Mesothelial cell of epicardium (in vitro differentiated cells): ENCODE measurements at places on chromosomes 13 and 19.

DNA sequence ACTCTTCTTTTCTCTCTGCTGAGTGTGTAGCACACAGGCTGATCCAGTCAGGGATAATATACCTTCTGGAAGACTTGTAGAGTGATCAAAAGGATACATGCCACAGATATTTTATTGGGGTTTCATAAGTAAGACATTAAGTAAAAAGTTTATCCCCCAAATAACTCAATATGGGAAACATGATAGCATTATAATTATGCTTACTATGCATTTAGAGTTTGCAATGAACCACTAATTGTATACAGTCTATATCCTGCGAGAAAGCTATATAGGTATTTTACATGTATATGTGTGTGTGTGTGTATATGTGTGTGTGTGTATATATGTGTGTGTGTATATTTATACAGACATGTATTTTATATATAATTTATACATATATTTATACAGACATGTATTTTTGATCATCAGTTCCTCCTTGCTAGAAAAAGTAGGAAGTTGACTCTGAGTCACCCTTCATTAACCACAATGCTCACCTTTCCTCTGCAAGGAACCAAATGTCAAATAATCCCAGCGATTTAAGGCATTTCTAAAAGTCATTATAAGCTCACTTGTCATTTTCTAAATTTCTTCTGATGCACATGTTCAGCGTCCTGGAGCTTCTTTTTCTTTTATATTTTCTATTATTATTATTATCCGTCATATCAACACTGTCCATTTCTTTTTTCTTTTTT, 312.5 kb upstream of the OBI1 start:
- H3K4me3 ChIP-seq = no peak overlapping the region
- no peak for DNase-seq
- peaks cover 31% of the 10 kb centered on the region for H3K27me3 ChIP-seq
- no peak overlapping the region for H3K27ac ChIP-seq
- H3K36me3 ChIP-seq = no peaks in the 10 kb centered on the region
- H3K4me1 ChIP-seq = no peaks in the 10 kb centered on the region

DNA sequence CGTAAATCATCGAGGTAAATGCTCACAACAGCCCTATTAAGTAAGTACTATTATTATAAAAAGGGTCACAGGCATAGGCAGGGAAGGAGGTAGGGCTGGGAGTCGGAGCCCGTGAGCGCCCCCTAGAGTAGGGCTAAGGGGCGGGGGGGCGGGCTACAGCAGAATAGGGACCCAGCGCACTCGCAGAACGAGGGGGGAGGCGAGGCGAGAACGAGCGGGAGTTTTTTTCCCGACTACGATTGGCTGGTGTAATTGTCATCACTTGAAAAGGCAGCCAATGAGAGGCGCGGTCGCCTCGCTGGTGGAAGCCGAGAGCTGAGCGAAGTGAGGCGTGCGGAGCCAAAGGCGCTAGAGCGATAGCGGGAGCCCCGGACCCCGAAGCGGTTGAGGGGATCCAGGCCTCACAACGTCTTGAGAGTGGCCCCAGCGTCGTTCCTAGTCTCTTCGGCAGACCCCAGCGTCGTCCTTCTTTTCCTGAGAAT, 24.2 kb downstream of the KEAP1 start:
- H3K4me1 ChIP-seq = peaks cover 9% of the 10 kb centered on the region
- no peaks in the 10 kb centered on the region for H3K36me3 ChIP-seq
- H3K4me3 ChIP-seq = no peak overlapping the region
- no peak for DNase-seq
- H3K27me3 ChIP-seq = peaks cover 15% of the 10 kb centered on the region

GRCh38 chr19:11504502-11505031, 1.1 kb downstream of the ZNF653 start:
- peak overlapping the region; percentile 97 for H3K27ac ChIP-seq
- H3K4me1 ChIP-seq = peaks cover 14% of the 10 kb centered on the region
- DNase-seq = no peak
- H3K36me3 ChIP-seq = peaks cover 5% of the 10 kb centered on the region
- H3K27me3 ChIP-seq = no peaks in the 10 kb centered on the region

DNA sequence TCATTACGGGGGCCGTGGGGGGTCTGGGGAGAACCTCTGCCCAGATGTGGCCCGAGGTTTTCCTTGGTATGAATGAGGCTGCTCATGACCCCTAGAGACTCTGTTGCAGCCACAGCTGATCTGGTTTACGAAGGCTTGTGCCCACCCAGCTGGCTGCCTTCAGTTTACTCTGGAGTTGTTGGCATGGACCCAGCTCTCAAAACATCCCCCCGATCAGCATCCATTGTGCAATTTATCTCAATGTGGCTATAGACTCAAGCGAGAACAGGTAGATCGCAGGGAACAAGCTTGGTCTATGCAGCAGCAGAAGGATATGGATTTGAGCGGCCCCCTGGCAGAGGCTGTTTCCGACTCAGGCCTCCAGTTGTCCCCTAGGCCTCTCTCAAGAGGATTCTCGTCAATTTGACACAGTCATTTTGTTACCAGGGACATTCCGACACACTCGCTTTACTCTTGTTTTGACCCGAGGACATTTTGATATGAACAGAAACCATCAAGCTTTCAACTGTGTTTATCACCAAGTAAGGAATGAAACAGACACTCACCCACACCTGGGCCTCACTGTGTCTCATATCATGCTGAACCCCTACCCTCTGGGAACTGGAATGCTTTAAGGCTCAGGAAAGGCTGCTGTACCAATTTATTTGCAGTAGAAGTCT, 161.5 kb downstream of the KATNAL1 start:
- no peaks in the 10 kb centered on the region for H3K27me3 ChIP-seq
- no peak for DNase-seq
- no peak overlapping the region for H3K27ac ChIP-seq
- H3K4me3 ChIP-seq = no peak overlapping the region
- H3K4me1 ChIP-seq = peaks cover 30% of the 10 kb centered on the region

GRCh38 chr13:73759434-73759833, 374.8 kb downstream of the KLF12 start:
- no peak overlapping the region for H3K4me3 ChIP-seq
- no peaks in the 10 kb centered on the region for H3K27me3 ChIP-seq
- peaks cover 41% of the 10 kb centered on the region for H3K4me1 ChIP-seq

DNA sequence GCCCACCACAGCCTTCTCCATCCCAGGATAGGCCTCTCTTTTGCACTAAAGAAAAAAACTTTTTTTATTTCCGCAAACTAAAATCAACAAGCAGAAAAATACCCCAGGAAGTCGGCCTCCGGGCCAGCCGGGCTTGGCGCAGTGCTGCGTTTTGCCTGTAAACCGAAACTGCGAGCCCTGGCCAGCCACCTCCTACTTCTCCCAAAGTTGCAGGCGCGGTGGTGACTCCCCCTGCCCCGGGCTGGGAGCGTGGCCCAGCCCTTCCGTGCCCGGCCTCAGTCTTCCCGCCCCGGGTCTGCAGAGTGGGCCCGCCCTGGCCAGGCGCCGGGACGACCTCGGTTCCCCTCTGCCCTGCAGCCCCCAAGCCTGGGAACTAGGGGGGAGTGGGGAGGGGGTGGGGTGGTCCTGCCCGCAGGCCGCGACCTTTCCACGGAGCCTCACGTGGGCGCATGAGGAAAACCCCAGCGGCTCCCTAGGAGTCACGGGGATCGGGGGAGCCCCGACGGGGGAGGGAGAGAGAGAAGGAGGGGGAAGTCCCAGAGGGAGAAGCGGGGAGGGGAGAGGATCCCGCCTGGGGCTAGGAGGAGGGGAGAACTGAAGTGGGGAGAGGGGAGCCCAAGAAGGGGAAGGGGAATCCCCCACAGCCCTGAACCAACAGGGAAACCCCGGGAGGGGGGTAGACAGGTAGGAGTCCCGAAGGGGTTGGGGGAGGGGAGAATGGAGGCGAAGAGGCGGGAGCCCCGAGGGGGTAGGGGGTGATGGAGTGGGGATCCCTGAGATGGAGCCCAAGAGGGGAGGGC, 3.0 kb downstream of the GADD45B start:
- peak overlapping the region; percentile 98 for H3K27ac ChIP-seq
- no peak for DNase-seq
- peak overlapping the region; percentile 95 for H3K4me3 ChIP-seq

GRCh38 chr19:15871570-15871969, 26.3 kb downstream of the CYP4F2 start:
- H3K4me1 ChIP-seq = no peaks in the 10 kb centered on the region
- DNase-seq = no peak
- H3K36me3 ChIP-seq = peaks cover 4% of the 10 kb centered on the region
- H3K27me3 ChIP-seq = no peaks in the 10 kb centered on the region

DNA sequence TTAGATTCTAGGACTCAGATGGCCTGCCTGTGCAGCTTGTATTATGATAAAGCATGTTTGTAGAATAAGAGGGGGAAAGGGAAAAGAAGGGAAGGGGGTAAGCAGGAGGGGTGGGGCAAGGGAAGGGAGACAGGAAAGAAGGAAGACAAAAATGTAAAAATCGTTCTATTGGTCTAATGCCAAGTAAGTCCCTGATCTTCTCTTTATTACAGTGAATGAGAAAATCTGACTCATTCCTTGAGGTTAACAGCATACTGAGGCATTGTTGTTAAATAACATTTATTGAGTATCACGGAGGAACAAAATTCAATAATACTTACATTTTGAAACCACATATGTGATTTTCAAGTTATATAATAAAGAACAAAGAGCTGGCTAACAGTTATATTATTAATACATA, 1534.7 kb downstream of the OLFM4 start:
- H3K4me3 ChIP-seq = no peak overlapping the region
- no peak for DNase-seq

DNA sequence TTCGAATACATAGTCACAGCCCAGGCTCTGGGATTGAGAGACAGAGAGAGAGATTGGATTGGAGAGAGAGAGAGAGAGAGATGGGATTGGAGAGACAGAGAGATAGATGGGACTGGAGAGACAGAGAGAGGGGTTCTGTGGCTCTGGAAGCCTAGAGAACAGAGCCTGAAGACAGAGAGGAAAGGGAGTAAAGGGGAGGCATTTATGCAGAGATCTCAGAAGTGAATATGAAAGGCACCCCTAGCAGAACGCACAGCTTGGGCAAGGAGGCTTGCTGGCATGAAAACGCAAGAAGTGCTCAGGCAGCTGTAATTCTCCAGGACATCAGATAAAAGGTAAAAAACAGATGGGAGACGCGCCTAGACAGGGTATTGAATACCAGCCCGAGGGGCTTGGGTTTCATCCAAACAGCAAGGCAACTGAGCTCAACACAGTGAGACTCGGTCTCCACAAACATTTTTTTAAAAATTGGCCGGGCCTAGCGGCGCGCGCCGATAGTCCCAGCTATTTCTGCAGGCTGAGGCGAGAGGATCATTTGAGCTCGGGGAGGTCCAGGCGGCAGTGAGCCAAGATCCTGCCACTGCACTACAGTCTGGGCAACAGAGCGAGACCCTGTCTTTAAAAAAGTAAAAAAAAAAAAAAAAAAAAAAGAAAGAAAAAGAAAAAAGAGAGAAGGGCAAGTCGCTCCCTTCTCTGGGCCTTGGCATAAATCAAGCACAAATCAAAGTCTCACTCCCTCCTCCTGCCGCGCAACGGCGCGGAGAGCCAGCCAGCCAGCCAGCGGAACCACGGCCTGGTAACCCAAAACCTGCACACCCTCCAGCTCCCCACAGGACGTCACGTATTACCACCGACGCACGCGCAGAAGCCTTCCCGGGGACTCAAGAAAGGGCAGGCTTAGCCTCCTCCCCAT, 774 bp upstream of the PPP2R1A start:
- H3K27ac ChIP-seq = peak overlapping the region; percentile 100
- H3K4me1 ChIP-seq = peaks cover 27% of the 10 kb centered on the region
- no peaks in the 10 kb centered on the region for H3K27me3 ChIP-seq
- peaks cover 7% of the 10 kb centered on the region for H3K36me3 ChIP-seq
- peak overlapping the region; percentile 99 for H3K4me3 ChIP-seq
- DNase-seq = peak; percentile 95

DNA sequence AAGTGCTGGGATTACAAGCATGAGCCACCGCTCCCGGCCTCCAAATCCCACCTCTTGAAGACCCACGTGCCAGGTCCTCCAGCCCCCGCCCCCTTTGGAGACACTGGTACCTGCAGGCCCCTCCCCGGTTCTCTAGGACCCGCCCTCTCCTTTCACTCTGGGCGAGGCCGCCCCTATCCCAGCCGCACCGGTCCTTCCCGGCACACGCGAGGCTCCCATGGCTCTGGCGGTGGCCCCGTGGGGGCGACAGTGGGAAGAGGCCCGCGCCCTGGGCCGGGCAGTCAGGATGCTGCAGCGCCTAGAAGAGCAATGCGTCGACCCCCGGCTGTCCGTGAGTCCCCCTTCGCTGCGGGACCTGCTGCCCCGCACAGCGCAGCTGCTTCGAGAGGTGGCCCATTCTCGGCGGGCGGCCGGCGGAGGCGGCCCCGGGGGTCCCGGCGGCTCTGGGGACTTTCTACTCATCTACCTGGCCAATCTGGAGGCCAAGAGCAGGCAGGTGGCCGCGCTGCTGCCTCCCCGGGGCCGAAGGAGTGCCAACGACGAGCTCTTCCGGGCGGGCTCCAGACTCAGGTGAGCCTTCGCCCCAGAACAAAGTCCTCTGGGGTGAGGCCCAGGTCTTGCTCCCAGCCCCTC, at the start of gene CBLC:
Gene CBLC (plus strand): TSS at position 176 of the 633 bp plus-strand sequence. CDS start 42 bp downstream, at position 218.
- no peaks in the 10 kb centered on the region for H3K36me3 ChIP-seq
- DNase-seq = peak; percentile 70
- peaks cover 6% of the 10 kb centered on the region for H3K4me1 ChIP-seq
- H3K27me3 ChIP-seq = peaks cover 7% of the 10 kb centered on the region

DNA sequence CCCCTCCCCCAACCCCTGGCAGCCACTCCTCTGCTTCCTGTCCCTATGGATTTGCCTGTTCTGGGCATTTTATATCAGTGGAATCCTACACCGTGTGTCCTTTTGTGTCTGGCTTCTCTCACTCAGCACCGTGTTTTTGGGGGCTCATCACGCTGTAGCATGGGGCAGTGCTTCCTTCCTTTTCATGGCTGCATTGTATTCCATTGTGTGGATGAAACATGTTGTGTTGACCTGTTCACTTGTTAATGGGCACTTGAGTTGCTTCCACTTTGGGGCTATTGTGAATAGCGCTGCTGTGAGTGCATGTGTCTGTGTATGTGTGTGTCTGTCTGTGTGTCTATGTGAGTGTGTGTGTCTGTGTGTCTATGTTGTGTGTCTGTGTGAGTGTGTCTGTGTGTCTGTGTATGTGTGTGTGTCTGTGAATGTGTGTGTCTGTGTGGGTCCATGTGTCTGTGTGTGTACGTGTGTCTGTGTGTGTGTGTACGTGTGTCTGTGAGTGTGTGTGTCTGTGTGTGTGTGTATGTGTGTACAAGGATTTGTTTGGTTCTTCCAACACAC, 57.2 kb downstream of the AP1M1 start:
- H3K4me1 ChIP-seq = peaks cover 2% of the 10 kb centered on the region
- no peak overlapping the region for H3K4me3 ChIP-seq
- no peaks in the 10 kb centered on the region for H3K27me3 ChIP-seq
- no peak overlapping the region for H3K27ac ChIP-seq

DNA sequence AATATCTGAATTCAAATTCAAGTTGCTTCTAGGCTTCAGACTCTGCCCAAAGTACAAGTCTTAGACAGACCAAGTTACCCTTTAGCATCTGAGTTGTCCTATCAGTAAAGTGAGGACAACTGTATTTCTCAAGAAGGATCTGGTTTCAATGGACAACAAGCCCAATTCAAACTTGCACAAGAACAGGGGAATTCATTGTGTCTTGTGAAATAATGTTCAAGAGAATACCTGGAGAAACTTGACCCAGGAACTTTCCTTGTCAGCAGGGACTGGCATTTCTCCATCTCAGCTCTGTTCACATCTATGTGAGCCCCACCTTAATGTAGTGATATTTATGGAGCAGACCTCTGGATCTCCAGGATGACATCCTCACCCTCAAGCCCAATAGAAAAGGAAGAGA, 894.9 kb upstream of the SLC10A2 start:
- no peak overlapping the region for H3K4me3 ChIP-seq
- H3K4me1 ChIP-seq = peaks cover 44% of the 10 kb centered on the region
- H3K36me3 ChIP-seq = no peaks in the 10 kb centered on the region
- no peak for DNase-seq
- no peaks in the 10 kb centered on the region for H3K27me3 ChIP-seq
